ENCODE measurements at places on chromosomes 5 and 9.

- no peak for DNase-seq
Measured at GRCh38 chr5:37940931-37941623, 101.2 kb upstream of the GDNF start.

- DNase-seq: no peak
Measured at GRCh38 chr5:170206216-170206615, 26.6 kb upstream of the C5orf58 start.

GRCh38 chr5:148912714-148913398, 86.4 kb downstream of the ADRB2 start:
- DNase-seq: peak; percentile 97

DNA sequence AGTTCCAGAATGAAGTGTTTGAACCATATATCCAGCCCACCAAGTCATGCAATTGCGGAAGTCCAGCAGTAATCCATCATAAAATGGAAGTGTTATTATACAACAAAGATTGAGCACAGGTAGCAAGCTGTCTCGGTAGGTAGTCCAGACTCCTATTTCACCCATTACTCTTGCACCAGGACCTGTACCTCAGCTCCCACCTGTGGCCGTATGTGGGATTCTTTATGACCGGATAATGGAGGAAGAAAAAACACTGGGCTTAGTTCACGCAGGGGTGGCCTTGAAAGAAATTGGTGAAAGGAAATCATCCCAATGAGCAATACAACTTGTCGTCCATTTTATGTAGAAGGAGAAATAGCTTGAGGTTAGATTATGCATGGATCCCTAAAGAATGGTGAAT, 216.3 kb downstream of the ESM1 start:
- DNase-seq: no peak

GRCh38 chr5:169390265-169390664, 89.3 kb upstream of the SLIT3 start:
- DNase-seq: no peak

DNA sequence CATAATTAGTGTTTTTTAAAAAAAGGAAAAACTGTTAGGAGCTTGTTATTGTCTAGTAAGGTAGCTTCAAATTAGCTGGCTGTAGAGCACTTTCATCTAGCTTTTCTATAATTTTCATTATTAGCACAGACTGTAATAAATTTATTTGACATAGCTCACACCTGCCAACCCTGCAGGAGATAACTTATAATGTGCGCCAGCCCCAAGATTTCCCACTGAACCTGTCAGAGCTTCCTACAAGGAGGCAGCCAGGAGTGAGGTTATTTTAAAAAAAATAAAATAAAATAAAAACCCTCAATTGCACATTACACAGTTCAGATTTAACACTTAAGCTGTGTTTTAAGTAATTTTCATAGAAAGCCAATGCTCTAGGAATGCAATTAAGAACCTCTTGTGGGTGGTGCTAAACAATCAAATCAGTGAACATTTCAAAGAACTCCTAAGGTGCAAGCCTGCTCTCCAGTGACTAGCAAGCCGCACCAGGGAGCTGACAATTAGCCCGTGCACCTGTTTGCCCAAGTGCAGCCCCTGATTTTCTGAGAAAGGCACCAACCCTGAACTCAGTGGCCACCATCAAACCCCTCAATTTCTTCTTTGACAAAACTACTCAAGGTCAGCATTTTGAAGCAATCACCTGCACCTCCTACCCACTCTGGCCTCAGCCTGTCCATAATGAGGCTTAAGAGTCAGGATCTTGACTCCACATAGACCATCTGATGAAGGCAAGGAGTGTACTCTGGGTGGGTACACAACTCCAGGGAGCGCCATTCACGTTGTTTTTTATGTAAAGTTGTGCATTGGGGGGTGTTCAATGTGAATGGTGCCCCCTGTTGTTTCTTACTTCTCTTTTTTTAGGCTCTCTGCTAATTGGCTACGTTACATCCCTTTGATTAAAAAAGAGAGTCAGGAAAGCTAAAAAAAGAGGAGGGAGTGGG, 385.3 kb upstream of the WWC1 start:
- no peak for DNase-seq

- DNase-seq: no peak
Measured at GRCh38 chr9:134377976-134378375, 51.7 kb downstream of the RXRA start.

- DNase-seq: peak; percentile 67
Measured at GRCh38 chr5:141641634-141642267, 5.0 kb downstream of the RELL2 start.

DNA sequence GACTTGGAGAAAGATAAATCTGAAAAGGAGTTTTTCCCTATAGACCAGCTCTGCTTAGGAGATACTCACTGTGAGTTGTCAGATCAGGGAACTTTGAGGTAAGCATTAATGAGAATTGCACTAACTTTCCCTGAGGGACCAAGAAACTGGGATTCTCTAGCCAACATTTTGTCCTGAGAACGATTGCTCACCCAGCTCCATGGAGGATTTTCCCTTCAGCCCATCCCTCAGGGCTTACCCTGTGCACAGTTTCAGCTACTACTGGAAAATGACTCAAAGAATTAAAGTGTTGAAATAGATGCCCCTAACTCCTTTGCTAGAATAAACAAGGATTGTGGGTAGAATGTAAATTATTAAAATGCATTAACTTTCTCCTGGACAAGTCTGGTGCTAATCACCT, 237.2 kb upstream of the IL12B start:
- peak; percentile 68 for DNase-seq

- peak; percentile 2 for DNase-seq
Measured at GRCh38 chr5:33072296-33072695, 361.2 kb downstream of the NPR3 start.

- DNase-seq: peak; percentile 42
Measured at GRCh38 chr5:143758750-143759149, 53.2 kb upstream of the HMHB1 start.

DNA sequence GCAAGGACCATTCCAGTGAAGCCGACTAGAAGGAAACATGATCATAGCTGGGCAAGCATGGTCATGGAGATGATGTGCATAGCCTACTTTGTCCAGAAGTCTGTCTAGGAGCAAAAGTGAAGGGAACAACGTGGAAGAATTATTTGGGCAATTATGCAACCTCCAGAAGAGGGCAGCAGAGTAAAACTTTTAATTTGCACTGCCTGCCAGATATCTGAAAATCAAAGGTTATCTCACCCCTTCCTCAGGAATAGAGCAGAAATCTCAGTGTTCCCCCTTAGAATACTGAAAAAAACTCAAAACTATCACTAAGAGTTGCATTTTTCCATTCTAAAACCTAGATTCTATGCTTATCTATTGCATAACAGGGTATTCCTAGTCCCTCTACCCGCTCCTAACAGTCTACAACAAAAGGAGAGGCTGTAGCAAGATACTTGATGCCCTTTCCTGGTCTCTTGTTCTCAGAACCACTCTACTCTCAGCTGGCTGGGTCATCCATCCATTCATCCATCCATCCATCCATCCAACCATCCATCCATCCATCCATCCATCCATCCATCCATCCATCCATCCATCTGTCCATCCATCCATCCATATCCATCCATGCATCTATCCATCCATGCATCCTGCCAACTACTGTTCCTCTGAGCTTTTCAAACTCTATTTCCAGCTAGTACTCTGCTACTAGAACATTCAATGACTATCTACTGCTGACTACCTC, 8.4 kb upstream of the SETD9 start:
- peak; percentile 53 for DNase-seq

DNA sequence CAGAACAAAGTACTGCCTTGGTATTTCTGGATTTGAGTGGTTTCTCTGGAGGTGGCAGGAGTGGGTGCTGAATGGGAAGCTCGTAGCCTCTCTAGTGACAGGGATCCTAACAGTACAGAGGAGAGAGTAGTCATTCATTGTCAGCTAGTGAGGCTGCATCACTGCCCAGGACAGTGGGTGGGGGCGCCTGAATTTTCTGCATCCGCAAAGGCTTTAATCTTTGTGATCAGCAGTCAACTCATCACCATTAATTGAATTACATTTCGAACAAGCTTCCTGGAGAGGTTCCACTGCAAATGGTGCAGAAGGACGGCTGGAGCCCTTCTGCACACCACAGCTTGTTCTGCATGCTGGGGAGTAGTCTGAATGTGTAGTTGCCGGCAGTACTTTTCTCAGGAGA, 77.5 kb downstream of the HSPA4 start:
- DNase-seq: no peak

- peak; percentile 95 for DNase-seq
Measured at GRCh38 chr5:134124289-134125038, 10.0 kb downstream of the TCF7 start.

- peak; percentile 6 for DNase-seq
Measured at GRCh38 chr5:74562122-74562521, 78.4 kb downstream of the ENC1 start.

DNA sequence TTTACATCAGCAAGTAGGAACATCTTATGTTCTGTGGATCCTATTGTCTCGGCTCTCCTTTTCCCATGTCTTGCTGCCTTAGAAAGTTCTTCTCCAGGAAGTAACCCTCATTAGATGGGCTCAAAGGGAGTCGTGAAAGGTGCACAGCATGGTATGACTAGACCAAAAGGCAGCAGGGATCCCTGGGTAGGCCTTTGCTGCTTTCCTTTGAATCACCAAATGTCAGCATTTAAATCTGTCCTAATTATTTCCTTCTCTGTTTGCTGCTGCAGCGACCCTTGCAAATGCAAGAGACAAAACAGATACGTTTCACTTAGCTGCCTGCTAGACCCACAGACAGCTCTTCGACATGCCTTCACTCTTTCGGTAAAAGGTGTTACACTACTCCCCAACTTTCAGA, 218.4 kb downstream of the ACTL7B start:
- DNase-seq: no peak

GRCh38 chr9:121819428-121820231, 168.2 kb downstream of the DAB2IP start:
- DNase-seq: peak; percentile 48

DNA sequence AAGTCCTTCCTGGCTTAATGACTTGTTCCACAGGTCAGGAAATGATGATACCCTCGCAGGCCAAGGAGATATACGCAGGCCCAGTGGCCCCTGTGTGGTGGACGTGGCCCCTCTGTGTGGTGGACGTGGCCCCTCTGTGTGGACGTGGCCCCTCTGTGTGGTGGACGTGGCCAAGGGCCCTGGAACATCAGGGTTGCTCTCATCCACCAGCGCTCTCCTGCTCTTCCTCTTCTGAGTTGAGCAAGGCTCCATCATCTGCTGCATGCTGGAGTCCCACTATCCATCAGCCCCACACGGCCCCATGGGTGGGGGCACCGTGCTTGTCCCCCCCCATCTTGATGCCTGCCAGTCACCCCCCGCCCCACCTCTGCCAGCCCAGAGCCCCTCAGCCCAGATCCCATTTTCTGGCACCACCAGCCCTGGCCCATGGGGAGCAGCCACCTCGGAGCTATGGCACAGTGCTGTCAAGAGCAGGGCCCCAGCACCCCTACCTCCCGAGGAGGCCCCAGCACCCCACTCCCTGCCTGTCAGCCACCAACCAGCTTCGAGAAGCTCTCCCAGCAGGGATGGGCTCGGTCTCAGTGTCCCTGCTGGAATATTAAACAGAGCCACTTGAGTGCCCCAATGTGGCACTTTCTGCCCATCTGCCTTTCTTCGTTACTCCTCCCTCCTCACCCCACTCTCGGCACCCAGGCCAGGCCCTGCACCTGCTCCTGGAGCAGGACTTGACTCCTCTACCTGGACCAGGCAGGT, 8.1 kb downstream of the LRRC14B start:
- DNase-seq: no peak

DNA sequence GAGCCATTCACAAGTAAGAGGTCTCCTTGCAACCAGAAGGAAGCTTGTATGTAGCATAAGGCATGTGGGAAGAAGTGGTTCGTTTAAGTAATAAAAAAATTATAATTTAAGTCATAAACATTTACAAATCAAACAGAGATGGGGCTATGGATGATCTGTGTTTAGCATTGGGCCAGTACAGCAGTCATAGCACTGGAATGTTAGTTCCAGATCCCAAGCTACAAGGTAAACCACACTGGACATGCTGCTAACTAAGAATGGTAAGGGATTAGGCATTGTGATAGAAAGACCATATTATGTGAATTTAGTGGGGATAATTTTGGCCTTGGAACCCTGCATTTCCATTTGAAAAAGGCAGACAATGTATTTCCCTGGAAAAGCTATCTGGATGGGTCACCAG, 170.4 kb upstream of the KCNN2 start:
- DNase-seq: peak; percentile 7

- DNase-seq: no peak
Measured at GRCh38 chr5:138754699-138755057, 1.5 kb downstream of the CTNNA1 start.

DNA sequence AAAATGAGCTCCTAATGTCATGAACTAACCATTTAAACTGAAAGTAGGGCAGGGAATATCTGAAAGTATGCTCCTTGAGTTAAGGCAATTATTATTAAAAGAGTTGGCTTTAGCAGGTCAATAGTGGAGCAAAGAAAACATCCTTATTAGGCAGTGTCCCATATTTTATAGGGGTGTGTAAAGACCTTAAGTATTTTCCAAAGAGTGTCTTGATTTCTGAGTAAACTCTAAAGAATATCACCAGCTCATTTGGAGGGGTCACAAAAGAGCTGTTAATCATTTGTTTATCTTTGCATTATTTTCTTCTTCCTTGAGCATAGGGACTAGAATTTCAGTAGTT, 109.3 kb downstream of the MUSK start:
- no peak for DNase-seq

DNA sequence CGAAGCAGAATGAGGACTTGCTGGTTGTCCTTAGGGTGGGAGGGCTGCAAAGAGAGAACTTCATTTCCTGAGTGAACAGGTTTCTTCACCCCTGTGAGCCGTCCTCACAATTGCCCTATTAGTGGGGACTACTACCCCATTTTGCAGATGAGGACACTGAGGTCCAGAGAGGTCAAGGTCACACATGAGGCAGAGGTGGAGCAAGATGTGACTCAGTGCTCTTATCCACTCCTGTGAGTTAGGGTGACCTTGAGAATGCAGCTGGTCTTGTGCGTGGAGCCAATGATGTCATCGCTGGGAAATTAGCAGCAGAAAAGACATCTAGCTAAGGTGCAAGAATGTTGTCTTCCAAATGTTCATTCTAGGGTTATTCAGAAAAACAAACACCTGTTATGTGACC, 26.9 kb downstream of the GPRIN1 start:
- peak; percentile 16 for DNase-seq

GRCh38 chr9:134123764-134124128, 12.1 kb upstream of the WDR5 start:
- DNase-seq: no peak

- DNase-seq: peak; percentile 7
Measured at GRCh38 chr5:146290318-146290717, 48.3 kb upstream of the POU4F3 start.

- peak; percentile 51 for DNase-seq
Measured at GRCh38 chr5:132296412-132297016, 2.3 kb downstream of the SLC22A4 start.

DNA sequence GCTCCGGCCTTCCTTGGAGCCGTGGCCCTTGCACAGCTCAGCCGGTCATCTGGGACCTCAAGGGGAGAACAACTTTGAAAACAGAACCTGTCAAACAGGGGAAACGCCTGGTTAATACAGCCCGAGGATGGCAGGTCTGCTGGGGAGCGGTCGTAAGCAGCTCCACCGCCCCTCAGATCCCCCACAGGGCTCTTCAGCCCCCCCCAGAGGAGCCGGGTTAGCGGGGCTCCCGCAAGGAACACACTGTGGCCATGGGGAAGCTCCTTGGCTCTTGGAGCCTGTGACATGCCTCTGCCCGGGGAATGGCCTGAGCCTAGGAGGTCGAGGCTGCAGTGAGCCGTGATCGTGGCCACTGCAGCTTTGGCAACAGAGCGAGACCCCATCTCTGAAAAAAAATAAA, 6.8 kb downstream of the TMEM250 start:
- no peak for DNase-seq

- DNase-seq: no peak
Measured at GRCh38 chr9:97908705-97909104, 13.6 kb downstream of the TRMO start.

GRCh38 chr9:90890146-90890810, 88.7 kb downstream of the SYK start:
- peak; percentile 4 for DNase-seq

Measured in fibroblast of mammary gland (primary cell).